ENCODE measurements at places on chromosomes 11 and 22.

DNA sequence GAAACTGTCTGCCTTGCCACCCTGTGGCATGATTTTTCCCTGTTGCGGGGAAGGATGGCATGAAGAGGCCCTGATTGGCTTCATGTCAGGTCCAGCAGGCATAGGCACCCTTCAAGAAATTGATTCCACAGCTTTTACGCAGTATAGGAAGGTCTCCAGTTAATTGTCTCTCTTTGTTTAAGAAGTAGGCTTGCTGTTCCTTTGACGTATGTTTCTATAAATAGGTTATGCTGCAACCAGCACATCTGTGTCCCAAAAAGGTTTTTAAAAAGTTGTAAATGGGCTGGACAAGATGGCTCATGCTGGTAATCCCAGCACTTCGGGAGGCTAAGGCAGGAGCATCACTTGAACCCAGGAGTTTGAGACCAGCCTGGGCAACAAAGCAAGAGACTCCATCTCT is 62.6 kb downstream of the CD6 start:
- no peak for DNase-seq

DNA sequence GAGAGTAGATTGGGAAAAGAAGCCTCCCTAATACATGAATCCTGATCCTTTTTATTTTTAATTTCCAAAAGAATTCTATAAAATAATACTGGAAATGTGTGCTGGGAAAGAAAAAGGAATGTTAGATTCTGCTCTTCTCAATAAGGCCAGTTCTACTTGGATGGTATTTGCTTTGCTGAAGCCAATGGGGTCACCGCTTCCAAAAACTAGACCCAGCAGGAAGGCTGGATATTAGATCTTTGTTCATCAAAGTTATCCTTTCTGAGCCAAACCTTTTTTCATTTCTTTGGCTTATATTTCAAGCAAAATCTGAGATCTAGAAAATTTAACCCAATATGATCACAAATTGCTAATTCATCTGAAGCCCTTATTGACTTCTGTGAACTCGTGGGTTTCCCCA is 41.4 kb downstream of the SCUBE2 start:
- no peak for DNase-seq

- no peak for DNase-seq
These were observed 556.2 kb downstream of the OPCML start for GRCh38 chr11:132976115-132976514.

DNA sequence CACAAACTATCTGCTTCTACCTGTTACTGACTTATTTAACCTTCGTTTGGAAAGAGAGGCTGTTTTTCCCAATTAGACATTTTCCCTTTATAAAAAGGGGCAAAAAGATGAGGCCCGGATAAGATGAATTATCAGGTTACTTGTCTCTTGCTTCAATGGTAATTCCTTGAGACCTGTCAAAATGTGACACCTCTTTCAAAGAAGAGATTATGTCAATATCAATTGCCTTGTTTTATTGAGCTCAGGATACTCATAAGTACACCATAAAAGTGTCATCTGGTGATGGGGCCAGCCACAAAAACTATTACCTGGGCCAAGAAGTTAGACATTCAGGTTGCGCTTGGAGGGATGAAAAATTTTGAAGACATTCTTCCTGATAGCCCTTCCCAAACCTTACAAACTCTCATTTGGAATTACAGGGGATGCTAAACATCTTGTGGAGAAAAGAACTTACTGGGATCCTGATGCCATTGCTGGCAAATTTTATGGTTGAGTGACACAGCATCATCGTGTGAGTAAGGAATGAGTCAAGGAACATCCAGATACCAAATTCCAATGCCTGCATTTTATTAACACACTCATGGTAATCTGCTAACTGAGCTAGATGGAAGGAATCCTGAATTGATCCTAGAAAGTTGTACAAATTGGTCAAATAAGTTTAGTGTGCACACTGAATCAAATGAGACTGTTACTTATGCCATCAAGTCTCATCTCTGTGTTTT is 1071.2 kb downstream of the LRRC4C start:
- no peak for DNase-seq

GRCh38 chr11:60781286-60781980 is 3.7 kb upstream of the MS4A10 start:
- DNase-seq, result no peak

DNA sequence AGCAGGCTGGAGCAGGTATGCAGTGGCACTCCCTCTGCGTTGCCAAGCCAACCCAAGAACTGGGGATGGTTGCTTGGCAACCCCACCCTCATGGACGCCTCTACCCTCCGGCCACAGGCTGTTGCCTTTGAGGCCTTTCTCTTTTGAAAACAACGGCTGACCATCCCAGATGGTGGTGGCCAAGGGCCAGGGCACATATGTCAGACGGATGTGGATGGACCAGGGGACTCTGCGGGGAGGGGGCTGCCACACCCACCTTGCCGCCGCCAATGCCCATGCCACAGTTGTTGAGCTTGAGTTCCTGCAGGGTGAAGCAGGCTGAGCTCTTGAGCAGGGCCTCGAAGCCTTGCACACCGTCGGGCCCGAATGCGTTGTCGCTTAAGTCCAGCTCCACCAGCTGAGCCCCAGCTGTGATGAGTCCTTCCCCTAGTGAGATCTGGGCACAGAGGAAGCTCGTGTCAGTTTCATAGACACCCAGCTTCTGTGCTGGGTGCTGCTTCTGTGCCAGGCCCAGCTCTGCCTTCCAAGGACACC is 21.5 kb downstream of the RANGAP1 start:
- DNase-seq, result no peak

DNA sequence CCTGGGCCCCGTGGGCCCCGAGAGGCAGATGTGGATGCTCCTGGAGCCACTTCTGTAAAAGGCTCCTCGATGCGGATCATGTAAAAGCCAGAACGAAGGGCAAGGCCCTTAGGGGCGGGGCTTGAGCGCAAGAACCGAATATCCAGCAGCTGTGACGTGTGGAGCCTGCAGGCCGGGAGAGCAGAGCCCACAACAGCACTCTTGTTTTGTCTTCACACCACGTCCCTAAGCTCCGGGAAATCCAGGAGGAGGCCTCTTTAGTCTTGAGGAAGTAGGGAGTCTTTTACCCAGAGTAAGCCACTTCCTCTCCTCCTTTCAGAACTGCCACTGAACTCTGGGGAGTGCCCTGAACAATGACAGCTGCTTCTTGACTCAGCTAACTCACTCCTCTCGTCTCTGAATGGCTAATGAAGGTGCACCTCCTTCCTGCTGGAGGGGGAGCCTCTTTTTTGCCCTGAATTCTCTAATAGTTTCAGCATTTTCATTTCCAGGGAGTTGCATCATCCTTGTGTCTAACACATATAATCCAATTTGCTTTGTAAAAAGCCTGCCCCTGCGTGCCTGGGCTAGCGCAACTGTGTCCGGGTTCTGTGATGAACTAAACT is 12.5 kb downstream of the L3MBTL2 start:
- peak; percentile 36 for DNase-seq

DNA sequence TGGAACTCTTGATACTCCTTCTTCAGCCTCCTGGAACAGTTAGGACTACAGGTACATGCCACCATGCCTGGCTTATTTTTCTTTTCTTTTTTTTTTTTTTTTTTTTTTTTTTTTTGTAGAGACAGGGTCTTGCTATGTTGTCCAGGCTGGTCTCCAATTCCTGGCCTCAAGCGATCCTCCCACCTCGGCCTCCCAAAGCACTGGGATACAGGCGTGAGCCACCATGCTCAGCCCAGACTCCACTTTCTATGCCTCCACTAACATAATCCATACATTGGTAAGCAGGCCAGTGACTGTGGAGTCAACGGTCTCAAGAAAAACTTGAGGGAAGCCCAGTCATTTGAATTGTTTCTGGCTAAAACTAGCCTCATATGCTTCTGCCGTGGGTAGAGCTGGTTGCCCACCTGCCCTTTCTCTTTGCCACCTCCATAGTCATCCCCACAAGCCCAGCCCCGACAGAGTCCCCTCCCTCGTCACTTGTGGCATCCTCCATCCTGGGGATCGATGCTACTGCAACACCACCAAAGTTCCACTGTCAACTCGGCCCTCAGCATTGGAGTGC is 2.4 kb downstream of the SCN2B start:
- no peak for DNase-seq

DNA sequence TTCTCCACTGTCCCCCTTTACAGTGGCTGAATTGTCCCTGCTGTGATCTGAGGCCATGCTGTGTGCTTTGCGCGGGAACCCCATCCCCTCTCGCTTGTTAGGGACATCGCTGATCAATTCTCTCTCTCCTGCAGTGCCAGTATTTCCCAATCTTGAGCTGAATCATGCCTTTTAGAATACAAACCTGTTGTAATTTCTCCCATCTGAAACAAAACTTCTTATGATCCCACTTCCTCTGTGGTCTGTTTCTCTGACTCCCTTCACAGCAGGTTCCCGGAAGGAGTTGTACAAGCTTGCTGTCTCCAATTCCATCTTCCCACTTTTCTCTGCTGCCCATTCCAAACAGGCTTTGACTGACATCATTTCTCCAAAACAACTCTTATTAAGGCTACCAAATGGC is 16.8 kb downstream of the ADAMTS15 start:
- no peak for DNase-seq

GRCh38 chr11:77590194-77590782 is 535 bp downstream of the AQP11 start:
- DNase-seq, result peak; percentile 7

DNA sequence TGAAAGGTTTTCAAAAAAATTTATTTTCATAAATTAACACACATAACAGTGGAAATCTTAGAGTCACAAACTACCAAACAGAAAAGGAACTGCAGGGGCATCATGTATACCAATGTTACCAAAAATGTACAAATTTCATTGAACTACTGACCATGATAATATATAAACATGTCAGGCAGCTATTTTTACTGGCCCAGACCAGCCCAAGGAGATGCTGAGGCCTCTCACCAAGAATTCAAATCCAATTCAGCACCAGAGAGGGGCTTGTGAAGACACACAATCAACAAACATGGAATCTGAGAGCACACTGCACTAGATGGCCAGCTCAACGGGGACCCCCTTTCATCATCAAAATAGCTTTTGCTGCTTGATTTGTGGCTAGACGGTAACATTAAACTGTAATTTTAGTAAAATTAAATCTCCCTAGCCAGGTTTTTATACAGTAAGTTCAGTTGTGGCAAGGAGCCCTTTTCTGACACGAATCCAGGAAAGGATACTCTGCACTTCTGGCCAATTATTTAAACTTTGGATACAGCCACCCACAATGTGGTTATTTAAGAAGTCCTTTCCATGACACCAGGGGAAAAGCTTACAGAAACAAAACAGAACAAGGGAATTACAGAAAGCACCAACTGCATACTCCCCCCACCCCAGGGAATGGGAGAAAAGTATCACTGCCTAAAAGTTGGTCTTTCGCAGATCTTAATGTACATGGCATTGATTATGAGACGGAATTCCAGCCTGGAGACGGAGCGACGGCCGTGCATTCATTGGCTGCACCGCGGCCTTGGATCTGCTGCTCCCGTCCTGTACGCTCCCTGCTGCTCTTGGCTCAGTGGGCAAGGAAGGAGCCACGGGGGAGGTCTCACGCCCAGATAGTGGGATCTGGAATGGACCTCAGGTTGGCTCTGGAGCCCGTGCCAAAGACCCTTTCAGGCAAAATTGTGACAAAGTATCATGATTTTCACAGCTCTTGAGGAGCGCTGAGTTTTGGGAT is 19.6 kb upstream of the PISD start:
- no peak for DNase-seq

DNA sequence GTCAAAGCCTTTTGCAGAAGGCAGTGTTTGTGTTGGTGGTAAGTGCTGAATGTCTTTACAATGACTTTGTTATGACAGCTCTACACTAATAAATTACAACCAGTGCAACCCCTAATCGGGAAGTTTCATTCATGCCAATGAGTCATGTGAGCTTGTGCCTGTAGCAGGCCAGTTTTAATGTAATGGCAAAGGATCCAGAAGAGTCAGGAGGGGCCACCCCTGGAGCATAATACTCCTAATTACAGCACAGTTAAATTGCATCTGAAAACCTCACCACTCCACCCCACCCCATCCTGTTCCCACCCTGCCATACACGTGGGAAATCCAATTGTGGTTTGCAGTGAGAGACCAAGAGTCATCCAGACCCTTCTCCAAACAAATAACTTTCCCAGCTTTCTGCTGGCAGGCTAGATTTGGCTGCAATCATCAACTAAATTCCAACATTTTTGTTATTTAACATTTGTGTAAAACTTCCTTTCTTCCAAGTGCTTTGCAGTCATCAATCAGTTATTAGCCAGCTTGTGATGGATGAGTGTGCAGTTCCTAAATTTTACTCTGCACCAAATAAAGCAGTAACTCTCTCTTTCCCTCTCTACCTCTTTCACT is 277.3 kb upstream of the FAT3 start:
- DNase-seq, result no peak

- peak; percentile 63 for DNase-seq
These were observed 21.7 kb downstream of the TMPRSS13 start for GRCh38 chr11:117907276-117908108.

DNA sequence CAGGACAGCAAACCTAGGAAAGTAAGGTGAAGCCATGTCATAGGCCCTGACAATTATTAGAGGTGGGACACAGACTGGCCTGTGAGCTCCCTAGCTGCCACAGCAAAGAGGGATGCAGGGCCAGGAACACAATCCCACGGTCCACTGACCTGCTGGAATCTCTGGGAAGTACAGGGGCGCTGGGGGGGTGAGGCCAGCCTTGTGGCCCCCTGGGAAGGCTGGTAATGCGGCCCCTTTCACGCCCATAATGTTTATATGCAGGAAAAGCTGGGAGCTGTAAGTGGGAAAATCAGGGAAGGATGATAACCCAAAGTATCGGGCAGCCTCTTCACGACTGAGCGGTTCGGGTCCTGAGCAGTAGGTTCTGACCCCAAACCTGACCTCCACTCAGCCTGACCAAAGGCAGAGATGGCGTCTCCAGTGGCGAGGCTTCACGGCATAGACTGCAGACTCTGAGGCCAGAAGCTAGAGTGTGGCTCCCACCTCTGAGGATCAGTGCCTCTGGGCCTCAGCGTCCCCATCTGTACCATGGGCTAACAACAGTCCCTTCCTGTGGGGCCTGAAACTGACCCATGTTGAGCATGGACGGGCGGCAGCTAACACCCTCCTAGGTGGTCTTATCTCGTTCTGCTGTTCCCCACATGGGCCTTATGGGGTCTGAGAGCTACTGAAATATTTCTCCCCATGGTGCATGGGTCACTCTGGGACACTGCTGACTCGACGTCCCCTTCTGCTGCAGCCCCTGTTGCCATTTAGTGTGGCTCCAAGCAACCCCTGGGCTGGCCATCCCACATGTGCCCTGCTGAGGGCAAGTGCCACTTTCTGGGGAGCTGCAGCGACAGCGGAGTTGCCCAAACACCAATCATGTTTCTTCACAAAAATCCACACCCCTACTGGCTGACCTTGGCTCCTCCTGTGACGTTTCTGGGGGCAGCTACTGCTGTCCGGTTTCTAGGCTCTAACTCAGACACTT is 101.8 kb downstream of the PHF21B start:
- DNase-seq, result no peak

- DNase-seq, result no peak
These were observed 4.5 kb downstream of the OR5B21 start for GRCh38 chr11:58503361-58503856.

GRCh38 chr22:48366591-48366990 is 1461.1 kb downstream of the BRD1 start:
- no peak for DNase-seq

- DNase-seq, result no peak
These were observed 125.3 kb downstream of the MPPED1 start for GRCh38 chr22:43537019-43537585.

Measured in stimulated activated CD4-positive, alpha-beta T cell treated with anti-CD3 and anti-CD28 coated beads, Interleukin-4, amount 100 ng/mL, for 24 hours (primary cell).